ENCODE measurements at places on chromosomes 1 and 21.

- no peak for DNase-seq
These were observed 272.9 kb downstream of the ADGRL2 start for GRCh38 chr1:82073659-82074058.

DNA sequence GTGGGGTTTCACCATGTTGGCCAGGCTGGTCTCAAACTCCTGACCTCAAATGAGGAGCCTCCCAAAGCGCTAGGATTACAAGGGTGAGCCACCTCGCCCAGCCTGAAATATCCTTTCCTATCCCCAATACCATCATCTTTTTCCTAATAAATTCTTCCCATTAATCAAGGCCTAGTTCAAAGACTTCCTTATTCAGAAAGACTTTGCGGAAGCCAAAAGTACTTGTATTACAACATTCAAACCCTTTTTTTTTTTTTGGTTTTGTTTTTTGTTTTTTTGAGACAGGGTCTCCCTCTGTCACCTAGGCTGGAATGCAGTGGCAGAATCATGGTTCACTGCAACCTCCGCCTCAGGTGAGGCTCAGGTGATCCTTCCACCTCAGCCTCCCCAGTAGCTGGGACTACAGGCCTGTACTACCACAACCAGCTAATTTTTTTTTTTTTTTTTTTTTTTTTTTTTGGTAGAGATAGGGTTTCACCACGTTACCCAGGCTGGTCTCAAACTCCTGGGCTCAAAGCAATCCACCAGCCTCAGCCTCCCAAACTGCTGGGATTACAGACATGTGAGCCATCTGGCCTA, 7.6 kb downstream of the SLC19A2 start:
- no peak for DNase-seq

DNA sequence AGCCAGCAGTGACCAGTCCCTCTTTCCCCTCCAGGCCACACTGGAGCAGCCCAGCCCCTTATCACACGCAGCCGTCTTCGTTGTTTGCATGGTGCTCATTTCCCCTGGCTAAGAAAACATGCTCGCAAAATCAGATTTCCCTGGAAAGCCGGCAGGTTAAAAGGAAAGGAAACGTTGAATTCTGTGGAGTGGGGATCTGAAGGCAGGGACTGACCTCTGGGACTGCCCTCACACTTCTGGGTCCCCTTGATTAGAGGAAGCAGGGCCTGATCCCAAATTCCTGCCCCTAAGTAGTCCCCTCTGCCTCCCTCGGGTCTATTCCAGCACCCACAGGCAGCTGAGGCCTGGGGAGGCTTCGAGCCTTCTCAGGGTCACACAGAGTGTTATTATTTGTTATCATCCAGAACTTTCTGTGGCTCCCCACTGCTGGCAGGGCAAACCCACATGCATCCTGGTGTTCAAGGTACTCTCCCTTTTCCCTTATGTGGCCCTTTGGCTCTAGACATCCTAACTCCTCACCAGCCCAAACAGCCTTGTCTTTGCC, 125.2 kb upstream of the ZBTB40 start:
- DNase-seq: no peak

DNA sequence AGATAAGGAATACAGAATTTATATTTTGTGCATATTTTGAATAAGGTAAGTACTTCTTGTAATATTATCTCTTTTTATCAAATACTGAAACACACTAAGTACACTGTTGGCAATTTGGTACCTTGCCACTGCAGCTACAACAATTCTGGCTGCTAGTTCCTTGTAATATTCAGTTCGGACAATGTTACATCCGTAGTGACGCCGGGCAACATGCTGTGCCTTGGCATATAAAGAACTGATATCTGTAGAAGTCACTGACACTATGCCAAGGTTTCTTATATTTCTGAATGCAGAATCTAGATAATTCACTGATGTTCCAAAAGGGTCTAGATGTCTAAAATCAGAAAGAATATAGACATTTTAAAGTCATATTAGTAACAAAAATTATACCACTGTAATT, 17.5 kb downstream of the TRMT1L start:
- no peak for DNase-seq

GRCh38 chr1:84300501-84300900, 1.0 kb upstream of the SAMD13 start:
- DNase-seq: no peak

DNA sequence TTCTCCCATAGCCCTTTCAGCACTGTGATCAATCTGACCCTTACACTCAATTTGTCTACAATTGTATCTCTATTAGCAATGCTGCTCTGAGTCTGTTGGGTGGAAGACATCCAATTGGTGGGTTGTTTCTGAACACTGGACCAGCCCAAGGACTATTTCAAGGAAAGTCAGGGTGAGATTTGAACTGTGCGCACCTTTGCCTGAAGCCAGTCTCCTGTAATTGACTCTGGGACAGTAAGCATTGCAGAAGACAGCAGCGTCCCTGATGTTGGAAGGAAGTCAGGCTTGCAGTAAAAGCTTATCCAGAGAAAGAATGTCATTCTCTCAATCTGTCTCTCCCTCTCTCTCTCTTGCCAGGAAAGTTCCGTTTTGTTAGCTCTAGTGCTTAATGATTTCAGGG, 233.9 kb downstream of the KIF26B start:
- DNase-seq: no peak

Measured in T follicular helper cell (primary cell).